Upper lobe of right lung (tissue), 1 donor: ENCODE measurements at places on chromosomes 11 and 22. TPM values are rescaled to one million over a fixed set of nuclear protein-coding genes. Genes with fewer than 3 reads are reported as not detected.

DNA sequence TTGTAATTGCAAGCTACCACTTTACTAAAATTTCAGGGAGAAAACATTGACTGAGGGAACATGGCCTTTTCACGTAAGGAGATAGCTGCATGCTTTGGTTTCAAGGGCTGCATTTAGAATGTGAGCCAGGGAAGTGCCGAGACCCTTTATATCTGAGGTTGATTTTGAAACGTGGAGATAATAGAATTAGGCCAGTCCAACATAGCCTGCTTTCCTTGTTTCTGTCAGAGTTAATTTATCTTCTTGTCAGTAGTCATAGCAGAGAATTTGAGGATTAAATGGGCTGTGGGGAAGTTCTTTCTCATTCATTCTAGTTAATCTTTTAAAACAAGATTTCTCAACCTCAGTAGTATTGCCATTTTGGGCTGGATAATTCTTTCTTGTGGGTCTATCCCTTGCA lies 12.2 kb downstream of the ALKBH3 start:
- H3K4me3 ChIP-seq, result no peak overlapping the region
- DNase-seq, result no peak
- peaks cover 93% of the 10 kb centered on the region for H3K36me3 ChIP-seq
- H3K4me1 ChIP-seq, result no peaks in the 10 kb centered on the region

The ACR gene
- total RNA-seq, result 4.5 TPM

- no peaks in the 10 kb centered on the region for H3K27me3 ChIP-seq
- H3K36me3 ChIP-seq, result no peaks in the 10 kb centered on the region
- no peak overlapping the region for H3K27ac ChIP-seq
- no peaks in the 10 kb centered on the region for H3K4me1 ChIP-seq
Observed at GRCh38 chr11:94271885-94272372, 32.5 kb upstream of the IZUMO1R start.

The BTG4 gene
- total RNA-seq, result not detected

DNA sequence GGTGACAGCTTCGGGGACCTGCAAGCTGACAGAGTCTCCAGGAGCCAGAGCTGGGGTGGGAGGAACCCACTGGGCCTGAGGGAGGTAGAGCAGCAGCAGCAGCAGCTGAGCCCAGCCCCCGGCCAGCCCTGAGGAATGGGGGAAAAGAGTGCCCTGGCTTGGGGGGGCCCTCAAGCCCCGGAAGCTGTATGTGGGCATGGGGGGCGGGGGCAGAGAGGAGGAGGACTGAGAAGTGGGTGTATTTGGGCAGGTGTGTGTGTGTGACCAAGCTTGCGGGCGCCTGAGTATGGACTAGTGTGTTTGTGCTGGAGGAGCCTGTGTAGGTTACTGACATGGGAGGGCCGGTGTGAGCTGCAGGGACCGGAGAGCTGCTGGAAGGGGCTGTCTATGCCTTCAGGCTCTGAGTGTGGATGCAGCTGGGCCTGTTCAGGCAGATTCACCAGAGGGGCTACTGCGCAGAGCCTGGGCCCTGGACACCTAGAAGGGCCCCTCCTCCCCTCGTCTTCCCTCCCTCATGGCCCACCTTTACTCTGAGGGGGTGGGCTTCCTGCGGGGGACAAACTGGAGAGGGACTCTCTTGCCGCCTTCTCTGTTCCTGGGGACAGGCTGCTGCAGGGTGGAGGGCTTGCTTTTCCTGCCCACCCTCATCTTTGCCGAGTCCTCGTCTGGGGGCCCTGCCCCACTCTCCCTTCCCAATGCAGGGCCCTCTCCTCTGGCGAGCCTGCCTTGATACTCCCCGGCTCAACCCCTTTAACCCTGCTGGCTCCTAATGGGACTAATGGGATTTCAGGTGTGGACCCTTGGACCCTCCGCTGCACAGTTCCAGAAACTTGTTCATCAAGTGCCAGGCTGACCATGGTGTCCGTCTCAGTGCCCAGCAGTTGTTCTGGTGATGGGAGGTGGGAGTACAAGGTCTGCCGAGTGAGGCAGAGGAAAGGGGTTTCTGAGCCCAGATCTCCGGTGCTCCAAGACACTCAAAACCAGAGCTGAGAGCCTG lies 28.2 kb downstream of the ST3GAL4 start:
- H3K4me3 ChIP-seq, result no peak overlapping the region
- peak; percentile 63 for DNase-seq
- peaks cover 16% of the 10 kb centered on the region for H3K4me1 ChIP-seq
- no peak overlapping the region for H3K27ac ChIP-seq
- no peaks in the 10 kb centered on the region for H3K27me3 ChIP-seq

- H3K36me3 ChIP-seq, result peaks cover 16% of the 10 kb centered on the region
- H3K27me3 ChIP-seq, result no peaks in the 10 kb centered on the region
- H3K4me3 ChIP-seq, result no peak overlapping the region
- H3K27ac ChIP-seq, result no peak overlapping the region
- H3K4me1 ChIP-seq, result no peaks in the 10 kb centered on the region
Observed at GRCh38 chr11:124661553-124661952, 12.0 kb downstream of the SIAE start.

GRCh38 chr11:16297332-16297731 lies 59.0 kb downstream of the SOX6 start:
- DNase-seq, result no peak
- no peaks in the 10 kb centered on the region for H3K27me3 ChIP-seq
- H3K4me1 ChIP-seq, result no peaks in the 10 kb centered on the region
- no peaks in the 10 kb centered on the region for H3K36me3 ChIP-seq

The ZBTB16 gene
- total RNA-seq, result 221 TPM

The L3MBTL2 gene
- 24.0 TPM for total RNA-seq

The TENM4 gene
- total RNA-seq, result 4.3 TPM

GRCh38 chr11:27184458-27185312 lies 144.1 kb downstream of the BBOX1 start:
- DNase-seq, result no peak
- H3K4me3 ChIP-seq, result no peak overlapping the region
- H3K27me3 ChIP-seq, result peaks cover 12% of the 10 kb centered on the region
- no peaks in the 10 kb centered on the region for H3K4me1 ChIP-seq
- no peak overlapping the region for H3K27ac ChIP-seq

- H3K36me3 ChIP-seq, result no peaks in the 10 kb centered on the region
- H3K27ac ChIP-seq, result no peak overlapping the region
- peaks cover 28% of the 10 kb centered on the region for H3K4me1 ChIP-seq
- no peaks in the 10 kb centered on the region for H3K27me3 ChIP-seq
Observed at GRCh38 chr22:40240686-40241085, 63.0 kb downstream of the TNRC6B start.

The TOB2 gene
- total RNA-seq, result 47.7 TPM

DNA sequence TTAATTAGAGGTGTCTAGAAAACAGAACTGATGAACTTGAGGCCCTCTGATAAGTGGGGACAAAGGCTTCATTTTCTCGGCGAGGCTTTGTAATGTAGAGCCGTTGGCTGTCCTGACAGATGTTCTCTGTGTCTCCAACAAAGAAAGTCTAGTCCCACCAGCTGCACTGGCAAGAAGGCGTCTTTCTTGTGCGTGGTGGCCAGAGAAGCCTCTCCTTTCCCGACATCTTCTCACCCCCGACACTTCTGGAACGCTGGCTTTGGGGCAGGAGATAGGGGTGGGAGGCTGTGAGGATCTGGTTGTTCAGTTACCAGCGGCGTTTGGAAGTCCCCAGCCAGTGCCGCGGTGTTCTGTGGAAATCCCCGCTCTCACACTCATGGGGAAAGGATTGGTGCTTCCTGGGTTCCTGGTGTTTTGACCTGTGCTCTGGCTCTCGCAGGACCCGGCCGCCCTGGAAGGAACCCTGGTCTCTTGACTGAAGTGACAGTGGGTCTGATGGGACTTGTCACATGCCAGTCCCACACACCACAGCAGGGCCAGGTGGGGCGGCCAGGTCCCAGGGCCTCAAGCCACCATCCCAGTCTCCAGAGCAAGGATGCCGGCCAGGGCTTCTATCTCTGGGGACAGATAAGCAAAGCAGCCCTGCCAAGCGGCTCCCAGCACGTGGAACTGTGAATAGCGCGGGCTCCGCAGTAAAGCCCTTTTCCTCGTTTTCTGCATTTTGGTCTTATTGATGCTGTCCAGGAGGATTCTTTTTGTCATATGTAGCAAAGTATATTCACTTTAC lies 23.2 kb downstream of the FADS2 start:
- H3K36me3 ChIP-seq, result peaks cover 39% of the 10 kb centered on the region
- no peak overlapping the region for H3K4me3 ChIP-seq
- no peaks in the 10 kb centered on the region for H3K27me3 ChIP-seq
- no peaks in the 10 kb centered on the region for H3K4me1 ChIP-seq

- H3K4me3 ChIP-seq, result no peak overlapping the region
- H3K27ac ChIP-seq, result no peak overlapping the region
- H3K36me3 ChIP-seq, result peaks cover 11% of the 10 kb centered on the region
Observed at GRCh38 chr22:41471568-41471967, 2.7 kb downstream of the ACO2 start.

The TMPRSS5 gene
- 0.69 TPM for total RNA-seq

The ARHGAP20 gene
- total RNA-seq, result 6.6 TPM

DNA sequence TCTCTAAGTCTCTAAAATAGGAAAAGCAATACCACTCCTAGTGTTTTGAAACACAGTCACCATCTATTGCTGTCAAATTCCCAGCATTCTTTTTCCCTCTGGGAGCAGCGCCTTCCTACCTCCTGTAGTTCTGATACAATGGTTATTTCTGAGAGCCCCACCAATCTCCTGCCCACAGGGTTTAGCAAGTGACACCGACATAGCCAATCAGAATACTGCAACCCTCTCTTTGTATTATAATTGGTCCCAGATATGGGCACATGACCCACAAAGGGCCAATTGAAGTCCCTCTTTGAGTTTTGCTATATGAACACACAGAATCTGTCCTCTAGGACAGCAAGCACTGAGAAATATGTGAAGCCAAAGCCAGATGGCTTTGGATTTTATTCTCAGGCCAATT lies 16.9 kb upstream of the ARHGAP42 start:
- H3K27me3 ChIP-seq, result no peaks in the 10 kb centered on the region
- no peak overlapping the region for H3K27ac ChIP-seq
- H3K4me3 ChIP-seq, result no peak overlapping the region
- DNase-seq, result no peak
- H3K4me1 ChIP-seq, result no peaks in the 10 kb centered on the region
- H3K36me3 ChIP-seq, result no peaks in the 10 kb centered on the region

The FUT4 gene
- 6.0 TPM for total RNA-seq

The CTSW gene
- total RNA-seq, result 17.2 TPM

DNA sequence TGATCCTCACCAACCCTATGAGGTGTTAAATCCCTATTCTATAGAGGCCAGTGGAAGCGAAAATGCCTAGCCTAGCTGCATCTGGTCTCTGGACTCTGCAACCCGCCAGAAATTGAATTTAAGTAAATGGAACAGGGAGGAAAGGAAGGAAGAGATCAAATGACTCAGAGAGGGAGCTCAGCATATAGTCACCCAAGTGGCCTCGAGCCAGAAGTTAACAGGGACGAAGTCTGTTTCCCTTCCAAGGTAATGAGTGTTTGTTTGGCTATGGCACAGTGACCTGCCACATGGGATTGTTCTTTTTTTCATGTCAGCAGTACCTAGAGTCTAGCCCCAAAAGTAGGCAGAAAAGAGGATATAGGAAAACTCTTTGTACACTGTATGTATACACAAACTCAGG lies 66.3 kb downstream of the PAK1 start:
- H3K4me1 ChIP-seq, result no peaks in the 10 kb centered on the region
- H3K27me3 ChIP-seq, result no peaks in the 10 kb centered on the region
- H3K27ac ChIP-seq, result no peak overlapping the region
- H3K4me3 ChIP-seq, result no peak overlapping the region
